ENCODE measurements at places on chromosomes 6 and 20.

- no peak for DNase-seq
Measured at GRCh38 chr6:362924-363249, 28.7 kb upstream of the IRF4 start.

DNA sequence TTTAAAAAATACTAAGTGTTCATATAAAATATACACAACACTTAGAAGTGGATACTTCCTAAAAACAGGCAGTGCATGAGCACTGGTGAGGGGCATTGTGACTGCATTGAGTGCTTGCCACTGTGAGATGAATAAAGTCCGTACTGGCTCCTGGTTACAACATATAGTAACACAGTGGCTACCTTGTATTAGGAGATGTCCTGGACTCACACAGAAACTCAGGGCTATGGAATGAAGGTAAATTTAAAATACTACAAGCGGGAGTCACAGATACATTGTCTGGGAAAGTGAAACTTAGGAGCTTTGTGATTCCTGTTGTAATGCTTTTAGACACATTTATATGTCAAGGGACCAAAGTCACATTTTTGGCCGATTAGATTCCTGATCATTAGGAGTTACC lies 36.5 kb upstream of the HLA-G start:
- no peak for DNase-seq

- no peak for DNase-seq
Measured at GRCh38 chr6:111757342-111757741, 115.9 kb downstream of the FYN start.

DNA sequence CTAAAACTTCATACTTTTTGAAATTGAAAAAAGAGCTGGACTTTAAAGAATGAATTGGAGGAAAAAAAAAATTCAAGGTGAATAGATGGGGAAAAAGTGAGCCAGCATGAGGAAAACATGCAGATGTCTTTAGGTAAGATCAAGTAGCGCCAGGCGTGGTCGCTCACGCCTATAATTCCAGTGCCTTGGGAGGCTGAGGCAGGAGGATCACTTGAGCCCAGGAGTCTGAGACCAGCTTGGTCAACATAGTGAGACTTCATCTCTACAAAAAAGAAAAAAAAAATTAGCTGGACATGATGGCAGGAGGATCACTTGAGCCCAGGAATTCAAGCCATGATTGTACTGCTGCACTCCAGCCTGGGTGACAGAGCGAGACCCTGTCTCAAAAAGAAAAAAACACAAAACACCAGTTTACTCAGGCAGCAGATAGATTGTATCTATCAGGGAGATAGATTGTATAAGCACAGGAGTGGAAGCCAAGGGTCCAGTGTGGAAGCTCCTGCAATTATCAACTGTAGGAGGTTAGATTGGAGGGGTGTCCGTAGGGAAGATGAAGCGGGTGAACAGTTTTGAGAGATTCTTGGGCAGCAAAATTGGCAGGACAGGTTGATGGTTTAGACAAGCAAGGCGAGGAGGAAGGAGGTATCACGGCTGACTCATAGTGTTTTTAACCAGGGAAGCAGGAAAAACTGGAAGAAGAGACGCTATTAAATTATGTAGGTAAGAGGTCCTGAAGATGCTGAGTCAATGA lies 97.6 kb upstream of the ZNF217 start:
- DNase-seq: no peak

- no peak for DNase-seq
Measured at GRCh38 chr20:44924541-44924940, 14.7 kb downstream of the PABPC1L start.

- DNase-seq: no peak
Measured at GRCh38 chr6:96836631-96837080, 621 bp downstream of the GPR63 start.

DNA sequence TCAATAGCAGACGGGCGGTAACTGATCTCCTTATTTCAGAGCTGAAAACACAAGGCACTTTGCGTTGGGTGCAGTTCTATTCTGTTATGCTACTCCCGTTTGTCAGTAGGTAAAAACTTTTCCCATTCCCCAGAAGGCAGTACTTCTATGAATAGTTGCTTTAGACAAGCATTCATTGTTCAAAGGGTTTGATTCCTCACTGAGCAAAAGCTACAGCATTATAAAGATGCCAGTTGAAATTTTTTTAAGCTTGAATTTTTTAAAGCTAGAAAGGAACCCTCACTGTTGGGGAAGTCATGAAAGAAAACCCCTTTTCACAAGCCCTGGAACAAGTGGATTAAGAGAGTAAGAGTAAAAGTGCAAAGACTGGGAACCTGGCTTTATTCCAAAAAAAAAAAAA lies 42.3 kb downstream of the FUT9 start:
- no peak for DNase-seq

DNA sequence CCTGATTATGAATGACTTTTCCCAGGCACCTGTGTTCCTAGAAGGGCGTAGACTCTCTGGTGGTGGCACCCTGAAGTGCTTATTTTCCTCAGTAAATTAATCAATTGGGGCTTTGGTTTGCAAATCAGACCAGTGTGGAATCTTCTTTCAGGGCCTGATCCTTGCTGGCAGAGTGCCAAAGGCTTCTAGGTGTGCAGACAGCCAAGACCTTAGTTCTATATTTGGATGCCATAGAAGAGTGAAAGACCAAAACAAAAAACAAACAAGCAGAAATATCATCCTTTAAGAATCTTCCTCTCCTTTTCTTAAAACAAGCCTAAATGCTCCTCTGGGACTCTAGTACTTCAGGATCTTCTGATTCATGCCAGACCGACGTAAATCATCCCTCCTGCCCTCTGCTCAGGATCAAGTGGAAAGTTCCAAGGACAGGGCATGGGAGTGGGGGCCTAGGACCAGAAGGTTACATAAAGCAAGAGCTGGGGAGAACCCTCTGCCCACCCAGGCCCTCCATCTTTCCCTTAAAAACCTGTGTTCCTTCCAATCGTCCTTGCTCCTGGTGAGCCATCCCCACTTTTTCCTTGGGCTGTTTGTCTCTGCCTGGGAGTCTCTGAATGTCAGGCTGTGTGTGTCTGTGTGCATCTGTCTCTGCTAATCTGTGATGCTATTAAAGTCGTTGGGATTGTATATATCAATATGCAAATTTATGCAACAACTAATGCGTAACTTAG lies 70.5 kb upstream of the MYLIP start:
- no peak for DNase-seq

DNA sequence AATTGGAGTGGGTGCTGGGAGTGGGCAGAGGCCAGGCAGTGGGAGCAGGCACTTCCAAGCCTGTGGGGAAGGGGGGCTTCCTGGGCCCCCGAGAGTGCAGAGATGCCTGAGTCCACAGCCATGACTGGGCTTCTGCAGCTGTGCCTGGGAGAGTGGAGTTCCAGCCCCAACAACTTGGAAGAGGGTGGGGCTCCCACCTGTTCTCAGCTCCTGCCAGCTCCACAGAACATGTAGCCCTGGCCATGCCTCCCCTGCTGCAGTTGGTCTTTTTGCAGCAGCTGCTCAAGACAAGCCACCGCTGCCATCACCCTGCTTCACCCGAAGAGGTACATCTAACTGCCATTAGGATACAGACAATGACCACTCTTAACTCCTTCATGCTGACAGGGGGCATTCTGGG lies 1092.3 kb downstream of the KHDRBS2 start:
- DNase-seq: no peak

- DNase-seq: no peak
Measured at GRCh38 chr6:7589221-7589620, 777 bp upstream of the SNRNP48 start.

GRCh38 chr20:32558526-32558925 lies 26.6 kb downstream of the NOL4L start:
- no peak for DNase-seq

GRCh38 chr20:41428285-41428684 lies 61.7 kb upstream of the EMILIN3 start:
- DNase-seq: no peak

DNA sequence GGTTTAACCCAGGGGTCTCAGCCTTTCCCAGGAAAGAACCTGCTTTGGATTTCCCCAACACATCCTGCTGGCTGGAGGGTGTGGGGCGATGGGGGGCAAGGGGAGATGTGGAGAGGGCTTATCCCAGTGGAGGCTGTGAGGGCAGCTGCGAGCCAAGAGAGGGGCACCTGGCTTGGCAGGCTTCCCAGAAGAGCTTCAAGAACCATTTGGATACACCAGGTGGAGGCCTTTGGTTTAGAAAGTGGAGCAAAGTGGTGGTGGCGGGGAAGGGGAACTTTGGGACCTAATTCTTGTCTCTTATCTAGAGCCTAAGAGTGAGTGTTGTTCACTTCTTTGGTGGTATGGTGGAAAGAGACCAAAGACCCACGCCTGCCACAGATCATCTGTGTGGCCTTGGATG lies 12.4 kb downstream of the CD40 start:
- DNase-seq: peak; percentile 97

- no peak for DNase-seq
Measured at GRCh38 chr20:62314711-62315302, 12.0 kb downstream of the ADRM1 start.

- no peak for DNase-seq
Measured at GRCh38 chr6:84645563-84646266, 118.7 kb downstream of the TBX18 start.

DNA sequence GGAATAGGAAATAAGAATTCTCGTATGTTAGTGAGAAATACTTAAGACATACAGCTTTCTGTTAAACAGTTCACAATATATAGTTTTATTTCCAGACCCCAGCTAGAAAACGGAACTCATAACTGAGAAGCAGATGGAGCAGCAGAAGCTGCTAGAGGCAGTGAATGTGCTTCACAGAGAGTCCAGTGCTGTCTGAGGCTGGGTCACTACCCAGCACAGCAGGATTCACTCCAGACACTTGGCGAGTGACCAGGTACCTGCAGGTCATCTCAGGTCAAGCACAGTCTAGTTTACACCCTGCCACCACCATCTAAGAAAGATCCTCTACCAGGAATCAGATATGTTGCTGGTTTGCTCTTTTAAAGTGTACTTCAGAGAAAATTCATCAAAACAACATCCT lies 243.1 kb upstream of the RAB32 start:
- DNase-seq: no peak

DNA sequence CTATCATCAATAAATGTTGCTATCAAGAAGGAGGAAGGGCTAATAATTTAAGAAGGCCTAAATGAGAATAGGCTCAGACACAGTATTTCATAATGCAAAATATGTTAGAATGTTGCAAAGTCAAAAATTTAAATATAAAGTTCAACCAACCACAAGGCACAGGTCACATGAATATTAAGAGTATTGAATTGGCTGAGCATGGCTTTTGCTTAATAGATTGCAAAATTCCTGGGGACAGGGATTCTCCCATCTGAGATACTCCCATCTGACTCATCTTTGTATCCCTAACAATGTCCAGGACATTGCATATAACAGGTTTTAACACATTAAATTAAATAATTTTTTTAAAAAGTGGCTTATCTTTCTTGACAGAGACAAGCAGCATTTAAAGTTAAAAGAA lies 32.9 kb upstream of the UTRN start:
- DNase-seq: no peak

DNA sequence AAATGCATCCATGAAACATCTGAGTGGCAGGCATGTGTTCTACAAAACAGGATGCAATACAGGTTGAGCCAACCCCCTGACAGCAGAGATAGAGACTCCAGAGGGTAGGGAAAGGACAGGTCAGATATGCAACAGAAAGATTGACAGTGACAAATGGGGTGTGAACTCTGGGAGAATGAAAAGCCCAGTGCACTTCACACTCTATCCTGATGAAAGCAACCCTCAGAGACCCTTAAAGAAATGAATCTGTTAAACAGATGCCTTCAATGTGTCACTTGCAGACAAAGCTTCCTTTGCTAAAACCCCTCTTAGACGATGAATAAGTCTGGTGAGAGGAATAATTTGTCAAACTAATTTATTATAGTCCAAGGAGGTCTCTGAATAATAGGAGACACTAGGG lies 89.9 kb downstream of the RFPL4B start:
- DNase-seq: no peak

GRCh38 chr6:89927264-89927663 lies 33.0 kb downstream of the GJA10 start:
- DNase-seq: no peak

GRCh38 chr20:24868959-24869358 lies 80.1 kb upstream of the CST7 start:
- no peak for DNase-seq

DNA sequence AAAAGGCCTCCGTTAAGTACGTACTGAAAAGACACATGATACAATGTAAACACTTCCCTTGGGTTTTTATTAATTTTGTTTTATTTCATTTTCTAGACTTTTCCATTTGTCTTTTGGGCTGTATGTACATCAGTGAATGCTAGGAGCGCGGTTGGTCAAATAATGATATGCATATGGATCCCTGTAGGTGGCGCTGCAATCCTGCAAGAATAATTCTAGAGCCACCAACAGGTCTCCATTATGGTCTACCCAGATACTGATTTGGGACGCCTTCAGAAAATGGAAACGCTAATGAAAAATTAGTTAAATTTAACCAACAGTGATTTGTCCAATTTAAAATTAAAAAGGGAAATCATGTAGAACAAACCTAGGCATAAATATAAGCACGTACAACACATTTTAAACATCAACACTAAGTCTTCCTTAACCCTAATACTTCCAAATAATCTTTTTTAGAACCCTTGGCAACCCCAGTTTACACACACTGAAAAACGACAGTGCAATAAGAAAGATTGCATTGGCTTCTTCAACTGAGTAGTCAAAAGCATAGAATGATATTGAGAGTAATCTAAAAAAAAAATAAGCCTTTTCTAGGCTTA lies 433.5 kb downstream of the RFPL4B start:
- DNase-seq: peak; percentile 20

DNA sequence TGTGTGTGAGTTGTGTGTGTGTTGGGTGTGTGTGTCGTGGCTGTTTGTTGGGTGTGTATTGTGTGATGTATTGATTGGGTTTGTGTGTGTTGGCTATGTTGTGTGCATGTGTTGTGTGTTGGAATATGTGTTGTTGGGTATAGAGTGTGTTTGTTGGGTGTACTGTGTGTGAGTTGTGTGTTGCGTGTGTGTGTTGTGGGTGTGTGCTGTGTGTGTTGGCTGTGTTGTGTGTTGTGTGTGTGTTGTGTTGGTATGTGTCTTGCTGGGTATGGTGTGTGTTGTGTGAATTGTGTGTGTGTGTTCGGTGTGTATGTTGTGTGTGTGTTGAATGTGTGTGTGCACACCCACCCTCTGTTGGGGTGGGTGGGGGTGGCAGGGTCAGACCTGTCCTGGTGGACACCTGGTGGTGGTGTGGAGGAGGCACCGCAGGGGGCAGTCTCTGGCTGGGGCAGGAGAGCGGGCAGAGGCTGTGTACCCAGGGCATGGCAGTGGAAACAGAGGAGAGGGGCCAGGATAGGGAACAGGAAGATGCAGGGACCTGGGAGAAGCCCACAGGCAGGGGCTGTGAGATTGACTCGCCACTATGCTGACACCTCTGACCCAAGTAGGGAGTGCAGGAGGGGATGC lies 25.5 kb upstream of the PXDC1 start:
- no peak for DNase-seq

GRCh38 chr20:33419140-33419974 lies 18.0 kb upstream of the CDK5RAP1 start:
- DNase-seq: no peak

- DNase-seq: no peak
Measured at GRCh38 chr20:48287021-48287494, 501.8 kb upstream of the SULF2 start.

- no peak for DNase-seq
Measured at GRCh38 chr6:70667256-70667710, 400 bp upstream of the SMAP1 start.

- DNase-seq: no peak
Measured at GRCh38 chr6:129623008-129623732, 86.8 kb downstream of the ARHGAP18 start.

- peak; percentile 49 for DNase-seq
Measured at GRCh38 chr6:130872250-130873095, 45.3 kb downstream of the SMLR1 start.

GRCh38 chr6:125175466-125176048 lies 22.0 kb downstream of the TPD52L1 start:
- no peak for DNase-seq

- DNase-seq: no peak
Measured at GRCh38 chr6:17305219-17306001, 24.2 kb downstream of the RBM24 start.
